ENCODE measurements at places on chromosomes 2 and 18. TPM values are rescaled to one million over a fixed set of nuclear protein-coding genes. Genes with fewer than 3 reads are reported as not detected.

DNA sequence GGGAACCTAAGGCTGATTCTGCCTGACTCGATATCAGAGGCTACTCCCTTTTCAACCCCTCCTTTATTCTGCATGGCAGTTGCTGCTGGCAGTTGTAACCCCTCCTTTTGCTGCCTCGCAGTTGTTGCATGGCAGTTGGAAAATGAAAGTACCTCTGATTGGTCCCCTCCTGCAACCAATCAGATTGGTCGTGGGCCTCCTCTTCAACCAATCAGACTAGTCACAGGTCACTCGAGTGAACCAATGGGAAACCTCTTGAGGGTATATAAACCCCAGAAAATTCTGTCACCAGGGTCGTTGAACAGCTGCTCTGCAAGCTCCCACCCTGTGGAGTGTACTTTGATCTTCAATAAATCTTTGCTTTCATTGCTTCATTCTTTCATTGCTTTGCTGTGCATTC is 294.3 kb upstream of the SLC8A1 start:
- DNase-seq = no peak

DNA sequence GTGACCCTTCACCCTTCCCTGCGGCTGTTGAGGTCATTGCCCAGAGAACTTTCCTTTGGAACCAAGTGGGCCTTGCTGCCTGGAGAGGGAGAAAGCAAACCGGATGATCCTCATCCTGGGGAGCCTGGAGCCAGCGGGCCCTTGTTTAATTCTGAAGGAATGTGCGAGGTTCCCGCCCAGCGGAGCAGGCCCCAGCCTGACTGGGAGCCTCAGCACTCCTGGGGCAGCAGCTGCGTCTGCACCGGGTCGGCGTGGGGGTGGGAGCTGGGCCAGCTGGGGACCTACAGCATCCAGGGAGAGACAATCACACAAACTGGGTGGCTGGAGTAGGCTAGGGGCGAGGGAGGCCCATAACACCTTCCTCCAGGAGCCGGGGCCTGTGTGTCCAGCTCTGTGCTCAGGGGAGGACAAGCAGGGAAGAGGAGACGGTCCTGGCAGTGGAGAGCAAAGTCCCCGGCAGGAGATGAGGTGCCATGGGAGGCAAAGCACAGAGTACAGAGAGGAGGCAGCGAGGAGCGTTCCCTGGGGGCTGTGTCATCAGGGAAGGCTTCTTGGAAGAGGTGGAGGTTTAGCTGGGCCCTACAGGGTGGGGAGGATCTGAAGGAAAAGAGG is 61.9 kb upstream of the HAAO start:
- DNase-seq = no peak

DNA sequence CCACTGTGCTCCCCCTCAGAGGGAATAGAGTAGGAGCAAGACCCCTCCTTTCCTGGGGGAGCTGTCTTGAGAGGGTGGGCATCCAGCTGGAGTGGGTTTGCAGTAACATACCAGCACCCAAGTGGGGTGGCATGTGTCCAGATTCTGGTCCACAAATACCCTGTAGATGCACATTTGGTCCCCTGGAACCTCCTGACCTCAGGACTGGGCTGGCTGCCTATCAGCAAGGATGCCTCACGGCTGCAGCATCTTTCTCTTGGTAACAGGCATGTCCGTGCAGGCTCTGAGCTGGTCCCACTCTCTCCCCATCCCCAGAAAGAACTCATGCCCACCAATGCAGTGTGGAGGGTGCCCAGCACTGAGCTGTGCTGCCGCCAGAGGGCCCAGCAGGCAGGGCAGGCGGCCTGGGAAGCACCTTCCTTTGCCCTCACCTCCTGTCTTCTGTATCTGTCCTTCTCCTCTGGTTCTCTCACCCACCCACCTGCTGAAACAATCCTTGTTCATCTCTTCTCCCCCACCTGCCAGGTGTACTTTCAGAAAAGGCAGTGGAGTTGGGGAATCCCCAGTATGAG is 47.4 kb downstream of the ITGB1BP1 start:
- DNase-seq = no peak

The GALNT13 gene
- 2.0 TPM for total RNA-seq

DNA sequence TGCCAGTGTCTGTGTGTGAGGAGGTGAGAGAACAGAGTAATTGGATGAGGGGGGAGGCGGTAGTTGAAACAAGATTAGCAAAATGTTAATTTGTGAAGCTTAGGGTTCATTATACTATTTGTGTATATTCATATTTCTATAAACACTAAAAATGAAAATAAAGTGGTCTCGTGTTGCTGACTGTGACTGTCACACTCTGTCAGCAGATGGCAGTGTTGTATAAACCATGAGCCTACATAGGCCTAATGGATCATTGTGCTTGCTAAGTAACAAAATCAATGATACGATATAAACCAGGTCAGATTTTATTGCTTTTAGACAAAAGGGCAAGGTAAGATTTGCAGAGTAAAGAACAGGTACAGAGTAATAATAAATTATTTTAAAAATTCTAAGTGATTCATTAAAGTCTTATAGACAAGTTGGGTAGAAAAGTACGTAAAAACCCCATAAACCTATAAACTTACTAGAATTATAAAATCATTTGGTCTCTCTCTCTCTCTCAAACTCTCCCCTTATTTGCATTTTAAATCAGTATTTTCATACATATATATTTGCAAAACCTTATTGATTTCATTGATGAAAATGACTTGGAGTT is 182.7 kb downstream of the RPIA start:
- peak; percentile 22 for DNase-seq

- no peak for DNase-seq
Measured at GRCh38 chr2:78861546-78861945, 164.0 kb upstream of the REG3G start.

- DNase-seq = no peak
Measured at GRCh38 chr18:75827751-75828287, 400.3 kb upstream of the SMIM21 start.

DNA sequence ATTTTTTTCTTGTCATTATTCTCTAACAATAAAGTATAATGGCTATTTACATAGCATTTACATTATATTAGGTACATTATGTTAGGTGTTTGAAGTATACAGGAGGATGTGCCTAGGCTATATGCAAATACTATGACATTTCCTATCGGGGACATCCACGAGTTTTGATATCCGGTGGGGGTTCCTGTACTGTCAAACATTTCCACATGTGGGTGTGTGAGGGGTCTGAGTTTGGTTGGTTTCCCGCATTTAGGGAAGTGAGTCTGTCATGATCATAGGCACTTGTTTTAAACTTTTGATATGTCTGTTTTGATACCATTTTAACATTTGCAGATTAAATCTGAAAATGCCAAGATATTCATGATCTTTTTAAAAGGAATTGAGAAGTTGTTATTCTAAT is 76.0 kb downstream of the CEP192 start:
- DNase-seq = no peak

GRCh38 chr18:24499814-24500213 is 39.4 kb downstream of the HRH4 start:
- DNase-seq = peak; percentile 42

- DNase-seq = no peak
Measured at GRCh38 chr2:186327251-186327868, 158.7 kb upstream of the ZC3H15 start.

The FLACC1 gene
- 1.7 TPM for total RNA-seq

DNA sequence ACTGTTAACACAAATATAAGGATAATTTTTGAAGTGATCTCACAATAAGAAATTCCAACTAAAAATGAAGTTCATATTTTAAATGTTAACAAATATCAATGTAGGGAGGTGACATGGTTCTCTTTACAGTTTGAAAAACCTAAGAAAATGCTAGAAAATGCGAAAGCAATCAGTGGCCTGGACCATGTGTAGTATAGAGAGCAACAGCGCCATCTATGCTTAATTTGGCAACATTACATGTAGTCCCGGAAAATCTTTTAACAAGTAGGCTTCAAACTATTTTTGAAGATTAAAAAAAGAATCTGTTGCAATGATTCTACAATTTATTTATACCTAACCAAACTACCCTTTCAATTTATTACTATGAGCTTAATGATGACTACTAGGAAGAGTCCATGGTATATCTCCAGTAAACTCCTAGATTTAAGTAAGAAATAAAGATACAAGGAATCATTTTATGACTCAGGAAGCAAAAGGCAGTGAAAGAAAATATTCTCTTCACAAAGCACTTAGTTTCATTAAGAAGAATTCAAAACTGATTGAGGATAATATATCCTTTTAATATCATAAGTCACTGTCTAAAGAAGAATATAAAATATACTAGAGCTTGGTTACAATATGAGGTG is 33.3 kb downstream of the NDUFA10 start:
- DNase-seq = peak; percentile 22

GRCh38 chr2:182866461-182867406 is at the start of gene FRZB:
Gene FRZB (minus strand): TSS chr2:182866637. CDS start chr2:182866552, 85 bp downstream.
- DNase-seq = peak; percentile 78

The MOGAT1 gene
- not detected for total RNA-seq

The DNAJB2 gene
- 53.9 TPM for total RNA-seq

The IL1R2 gene
- total RNA-seq = not detected

GRCh38 chr2:187316040-187316439 is 132.0 kb downstream of the CALCRL start:
- no peak for DNase-seq

DNA sequence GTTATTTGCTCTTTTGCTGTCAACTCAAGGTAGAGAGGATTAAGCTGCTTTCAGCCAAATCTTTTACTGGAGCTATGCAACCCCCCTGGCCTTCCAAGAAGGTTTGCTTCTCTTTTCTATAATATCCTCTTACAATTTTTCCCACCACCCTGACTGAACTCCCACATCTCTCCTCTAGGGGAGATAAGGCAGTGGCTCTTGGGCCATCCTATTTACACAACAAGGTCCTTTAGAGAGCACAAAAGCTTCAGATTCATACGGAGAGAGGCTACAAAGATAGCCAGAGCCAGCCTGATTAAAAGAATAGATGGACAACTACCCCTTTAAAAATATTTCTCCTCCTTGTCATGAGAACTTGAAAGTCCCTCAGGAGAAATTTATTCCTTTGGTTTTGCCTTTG is 95.7 kb downstream of the TPGS2 start:
- no peak for DNase-seq

GRCh38 chr2:59888706-59889105 is 664.7 kb downstream of the BCL11A start:
- no peak for DNase-seq

DNA sequence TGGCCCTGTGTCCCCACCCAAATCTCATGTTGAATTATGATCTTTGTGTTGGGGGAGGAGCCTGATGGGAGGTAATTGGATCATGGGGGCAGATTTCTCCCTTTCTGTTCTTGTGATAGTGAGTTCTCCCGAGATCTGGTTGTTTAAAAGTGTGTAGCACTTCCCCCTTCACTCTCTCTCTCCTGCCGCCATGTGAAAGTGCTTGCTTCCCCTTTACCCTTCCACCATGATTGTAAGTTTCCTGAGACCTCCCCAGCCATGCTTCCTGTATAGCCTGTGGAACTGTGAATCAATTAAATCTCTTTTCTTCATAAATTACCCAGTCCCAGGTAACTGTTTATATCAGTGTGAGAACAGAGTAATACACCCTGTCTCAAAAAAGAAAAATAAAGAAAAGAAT is 25.5 kb downstream of the LRRFIP1 start:
- DNase-seq = no peak
